ENCODE measurements at places on chromosomes 6 and 20.

DNA sequence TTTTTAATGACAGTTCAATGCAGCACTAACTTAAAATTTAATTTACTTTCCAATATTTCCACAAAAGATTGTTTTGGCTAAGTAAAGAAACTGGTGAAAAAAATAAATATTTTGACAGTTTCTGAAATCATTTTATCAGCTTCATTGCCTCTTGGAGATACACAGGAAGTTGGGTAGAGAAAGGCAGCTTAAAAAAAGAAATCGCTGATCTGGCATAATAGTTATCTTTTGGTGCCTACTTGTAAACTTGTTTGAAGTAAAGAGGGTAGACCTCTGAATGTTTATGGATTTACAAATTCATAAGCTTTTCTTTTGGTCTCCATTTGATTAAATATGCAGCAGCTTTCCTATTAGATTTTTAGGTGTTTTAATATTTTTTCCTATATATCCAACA, 103.4 kb downstream of the RTN4IP1 start:
- DNase-seq = no peak

DNA sequence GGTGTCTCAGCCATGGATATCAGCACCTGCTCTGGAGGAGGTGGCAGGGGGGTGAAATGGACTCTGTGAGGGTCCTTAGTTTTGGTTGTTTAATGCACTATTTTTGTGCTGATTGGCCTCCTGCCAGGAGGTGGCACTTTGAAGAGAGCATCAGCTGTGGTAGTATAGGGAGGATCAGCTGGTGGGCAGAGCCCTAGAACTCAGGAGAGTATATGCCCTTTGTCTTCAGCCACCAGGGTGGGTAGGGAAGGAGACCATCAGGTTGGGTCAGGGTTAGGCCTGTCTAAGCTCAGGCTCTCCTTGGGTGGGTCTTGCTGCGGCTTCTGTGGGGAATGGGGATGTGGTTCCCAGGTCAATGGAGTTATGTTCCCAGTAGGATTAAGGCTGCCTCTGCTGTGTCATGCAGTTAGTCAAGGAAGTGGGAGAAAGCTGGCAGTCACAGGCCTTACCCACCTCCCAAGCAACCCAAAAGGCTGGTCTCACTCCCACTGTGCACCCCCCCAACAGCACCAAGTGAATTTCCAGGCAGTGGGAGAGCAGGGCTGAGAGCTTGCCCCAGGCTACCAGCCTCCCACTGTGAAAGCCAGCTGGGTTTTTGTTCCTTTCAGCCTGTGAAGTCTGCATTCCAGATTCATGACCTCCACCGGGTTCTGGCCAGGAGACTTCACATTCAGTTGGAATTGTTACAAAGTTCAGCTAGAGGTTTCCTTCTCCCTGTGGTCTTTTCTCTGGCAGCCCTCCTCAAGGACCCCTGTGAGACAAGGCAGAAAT, 5.7 kb upstream of the OSTM1 start:
- no peak for DNase-seq

GRCh38 chr6:42715871-42716270, 6.5 kb downstream of the PRPH2 start:
- DNase-seq = no peak

DNA sequence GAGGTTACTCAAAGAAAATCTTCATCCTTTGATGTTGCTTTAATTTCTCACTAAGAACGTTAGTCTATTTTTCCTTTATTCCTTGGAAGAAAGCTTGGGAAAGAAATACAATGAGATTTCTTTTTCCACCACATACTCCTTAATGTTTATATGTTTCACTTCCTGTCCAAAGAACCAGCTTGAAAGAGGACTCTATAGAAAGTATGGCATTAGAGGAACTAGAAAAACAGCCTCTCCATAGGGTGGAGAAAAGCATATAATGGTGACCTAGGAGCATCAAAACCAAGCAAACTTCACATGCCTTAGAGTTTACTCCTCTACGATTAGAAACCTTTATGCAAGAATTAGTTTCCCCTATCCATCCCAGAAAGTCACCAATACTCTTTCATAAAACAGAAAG, 131.1 kb downstream of the OPRM1 start:
- no peak for DNase-seq

GRCh38 chr6:143900358-143900757, 36.1 kb downstream of the ZC2HC1B start:
- DNase-seq = no peak
